ENCODE measurements at places on chromosomes 2 and 18.

- no peak for DNase-seq
Observed at GRCh38 chr2:232668805-232669444, 28.2 kb upstream of the GIGYF2 start.

DNA sequence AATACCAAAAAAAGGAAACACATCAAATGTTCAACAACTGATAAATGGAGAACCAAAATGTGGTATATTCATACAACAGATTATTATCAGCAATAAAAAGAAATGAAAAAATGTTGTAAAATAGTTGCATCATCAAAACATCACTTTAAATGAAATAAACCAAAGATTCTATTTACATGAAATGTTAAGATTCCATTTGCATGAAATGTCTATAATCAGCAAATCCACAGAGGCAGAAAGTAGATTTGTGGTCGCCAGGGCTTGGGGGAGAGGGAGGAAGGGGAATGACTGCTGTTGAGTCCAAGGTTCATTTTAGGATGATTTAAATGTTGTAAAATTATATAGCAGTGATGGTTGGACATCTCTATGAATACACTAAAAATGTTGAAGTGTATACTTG, 181.9 kb downstream of the RTP5 start:
- no peak for DNase-seq

- DNase-seq: no peak
Observed at GRCh38 chr2:24421668-24422067, 61.3 kb upstream of the ITSN2 start.

DNA sequence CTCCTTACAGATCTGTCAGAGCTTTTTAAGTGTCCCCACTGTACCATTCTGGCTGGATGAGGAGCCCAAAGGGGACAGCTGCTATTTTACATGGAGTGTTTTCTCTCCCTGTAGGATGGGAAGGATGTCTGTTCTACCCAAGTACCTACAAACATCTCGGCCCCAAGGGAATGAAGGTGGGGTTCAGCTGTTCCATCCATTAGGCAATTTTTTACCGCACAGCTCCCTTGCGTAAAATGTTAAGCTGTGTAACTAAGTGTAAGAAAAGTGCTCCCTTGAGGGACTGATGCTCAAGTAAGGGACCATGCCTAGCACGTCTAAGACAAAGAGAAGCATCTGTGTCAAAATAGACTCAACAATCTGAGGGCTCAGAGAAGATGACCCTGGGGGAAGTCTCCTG, 180.3 kb downstream of the MYO5B start:
- no peak for DNase-seq

DNA sequence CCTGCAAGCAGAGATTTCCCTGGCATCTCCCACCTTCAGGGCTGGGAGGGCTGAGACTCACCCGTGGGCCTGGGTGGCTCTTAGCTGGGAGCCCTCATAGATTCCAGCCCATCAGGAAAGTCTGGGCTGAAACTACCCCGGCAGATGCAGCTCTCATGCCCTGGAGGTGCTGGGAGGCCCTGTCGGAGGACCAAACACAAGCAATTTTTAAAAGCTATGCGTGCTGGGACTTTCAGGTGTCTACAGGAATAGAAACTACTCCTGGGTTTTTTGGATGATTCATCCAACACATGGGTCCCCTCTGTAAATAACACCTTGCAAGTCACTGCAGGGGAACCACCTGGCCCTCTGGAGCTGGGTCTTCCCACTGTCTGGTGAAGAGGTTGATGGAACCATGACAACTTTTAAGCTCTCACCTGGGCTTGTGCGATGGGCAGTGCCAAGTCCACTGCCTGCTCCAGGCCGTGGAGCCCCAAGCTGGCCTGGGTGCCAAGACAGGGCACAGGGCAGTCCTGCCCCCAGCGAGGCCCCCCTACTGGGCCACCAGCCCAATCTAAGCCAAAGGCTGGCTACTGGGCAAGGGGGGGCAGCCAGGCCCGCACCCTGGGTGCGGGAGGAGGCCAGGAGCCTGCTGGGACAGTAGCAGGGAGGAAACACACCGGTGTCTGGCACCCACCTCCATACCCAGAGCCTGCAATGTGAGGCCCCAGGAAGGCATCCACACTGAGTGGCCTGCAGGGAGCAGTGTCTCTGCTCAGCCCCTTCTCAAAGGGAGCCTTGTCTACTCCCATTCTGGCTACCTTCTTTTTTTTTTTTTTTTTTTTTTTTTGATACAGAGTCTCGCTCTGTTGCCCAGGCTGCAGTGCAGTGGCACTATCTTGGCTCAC, 1.1 kb upstream of the GPR55 start:
- no peak for DNase-seq

DNA sequence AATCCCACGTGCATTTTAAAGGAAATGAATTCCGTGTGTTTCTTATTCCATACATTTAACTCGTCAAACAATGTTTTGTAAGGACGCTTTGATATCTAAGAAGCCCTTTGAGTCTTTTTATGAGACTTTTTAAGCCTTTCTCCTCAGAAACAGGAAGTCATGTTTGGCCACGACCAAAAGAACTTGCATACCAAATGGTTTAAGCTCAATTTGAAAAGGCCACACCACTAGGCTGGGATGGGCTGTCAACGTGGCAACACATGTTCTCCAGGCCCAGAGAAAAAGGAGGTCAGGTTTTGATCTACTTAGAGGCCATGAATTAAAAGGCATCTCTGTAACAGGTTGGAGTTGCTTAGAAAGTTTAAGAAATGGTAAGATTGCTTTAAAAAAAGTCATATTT, 441.8 kb downstream of the CMPK2 start:
- no peak for DNase-seq

GRCh38 chr18:62131301-62131909, 55.5 kb downstream of the PIGN start:
- DNase-seq: peak; percentile 17
